ENCODE measurements at places on chromosomes 6 and 20.

DNA sequence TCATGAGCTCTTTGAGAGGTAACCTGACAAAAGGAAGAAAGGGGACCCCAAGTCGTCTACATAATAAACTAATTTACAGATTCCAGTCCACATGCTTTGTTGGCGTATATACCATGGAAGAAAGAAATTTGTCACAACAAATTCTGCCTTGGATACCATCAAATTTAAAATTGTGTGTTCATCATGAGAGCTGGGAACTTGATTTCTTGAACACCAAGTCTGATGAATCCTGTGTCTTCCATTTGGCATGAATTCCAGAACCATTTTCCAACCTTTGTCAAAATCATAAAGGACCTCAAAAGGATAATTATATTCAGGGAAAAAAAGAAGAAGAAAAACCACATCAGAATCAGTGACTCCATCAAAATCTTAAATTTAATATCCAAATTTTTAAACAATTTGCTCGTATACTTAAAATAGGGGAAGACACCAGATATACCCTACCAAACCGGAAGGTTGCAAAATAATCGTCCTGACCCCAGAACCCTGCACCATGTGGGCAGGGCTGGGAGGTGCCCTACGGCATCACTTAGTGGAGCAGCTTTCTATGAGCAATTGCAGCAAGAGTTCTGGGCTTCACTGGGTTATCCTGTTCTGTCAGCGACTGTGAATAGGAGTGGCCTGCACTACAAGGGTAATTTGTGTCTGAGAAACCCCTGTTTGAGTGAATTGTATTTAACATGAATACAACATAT lies 74.1 kb upstream of the INSM1 start:
- DNase-seq: no peak

- DNase-seq: no peak
Observed at GRCh38 chr6:138115201-138115600, 8.0 kb upstream of the PERP start.

GRCh38 chr6:105603788-105604586 lies 201.1 kb upstream of the PREP start:
- no peak for DNase-seq

GRCh38 chr6:2958331-2958711 lies 13.0 kb downstream of the SERPINB6 start:
- no peak for DNase-seq

- no peak for DNase-seq
Observed at GRCh38 chr20:44646023-44646640, 5.4 kb downstream of the ADA start.
